ENCODE measurements at places on chromosomes 16 and 17.

DNA sequence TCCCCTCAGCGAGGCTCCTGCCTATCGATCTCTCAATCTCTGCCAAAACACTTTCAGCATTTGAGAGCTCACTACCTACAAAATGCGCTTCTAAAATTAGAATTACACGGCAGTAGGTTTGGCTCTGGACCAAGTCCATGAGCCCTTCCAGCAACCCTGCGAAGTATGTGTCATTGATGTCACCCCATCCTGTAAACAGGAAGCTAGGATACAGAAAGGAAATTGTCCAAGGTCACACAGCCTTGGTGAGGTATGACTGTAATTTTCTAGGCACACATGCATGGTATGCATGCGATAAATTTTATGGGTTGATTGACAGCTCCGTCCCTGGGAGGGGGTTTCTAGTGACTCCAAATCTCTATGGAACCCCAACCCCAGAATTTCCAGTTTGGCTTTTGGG, 330.3 kb upstream of the CDH5 start:
- no peak for DNase-seq
- no peak overlapping the region for H3K4me3 ChIP-seq
- H3K36me3 ChIP-seq, result no peaks in the 10 kb centered on the region
- H3K27me3 ChIP-seq, result no peaks in the 10 kb centered on the region

DNA sequence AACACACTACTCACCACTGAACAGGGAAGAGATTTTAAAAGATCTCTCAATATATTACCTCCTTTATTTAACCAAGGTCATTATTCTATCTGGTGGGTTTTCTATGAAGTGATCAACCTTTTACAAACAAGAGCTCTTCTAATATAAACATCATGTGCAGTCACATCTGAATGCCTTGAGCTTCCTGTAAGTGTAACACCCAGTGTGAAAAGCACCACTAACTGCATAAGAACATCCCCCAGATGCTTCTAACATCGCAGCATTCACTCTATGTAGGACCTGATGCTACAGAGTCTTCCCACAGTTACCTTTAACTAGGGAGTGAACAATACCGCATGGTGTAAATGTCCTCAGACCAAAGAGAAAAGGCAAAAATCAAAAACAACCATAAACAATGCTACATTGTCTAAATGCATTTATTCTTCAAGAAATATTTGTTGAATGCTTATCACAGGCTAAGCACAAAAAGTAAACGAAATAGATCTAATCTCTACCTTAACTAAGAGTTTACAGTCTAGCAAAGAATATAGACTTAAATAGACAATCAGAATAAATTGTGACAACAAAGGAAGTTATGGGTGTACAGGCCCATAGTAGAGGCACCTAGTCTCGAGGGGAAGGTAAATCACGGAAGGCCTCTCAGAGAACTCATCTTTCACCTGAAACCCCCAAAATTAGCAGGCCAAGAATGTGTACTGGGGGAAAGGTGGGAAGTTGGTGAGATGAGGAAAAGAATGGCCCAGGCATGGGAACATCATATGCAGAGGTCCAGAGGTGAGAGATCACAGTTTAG, 16.2 kb downstream of the SKAP1 start:
- no peaks in the 10 kb centered on the region for H3K36me3 ChIP-seq
- H3K27ac ChIP-seq, result no peak overlapping the region
- no peak overlapping the region for H3K4me3 ChIP-seq
- no peaks in the 10 kb centered on the region for H3K4me1 ChIP-seq
- no peaks in the 10 kb centered on the region for H3K27me3 ChIP-seq
- DNase-seq, result no peak

- H3K4me1 ChIP-seq, result no peaks in the 10 kb centered on the region
- no peak overlapping the region for H3K27ac ChIP-seq
- no peaks in the 10 kb centered on the region for H3K36me3 ChIP-seq
- H3K4me3 ChIP-seq, result no peak overlapping the region
- DNase-seq, result no peak
These were observed 166.3 kb upstream of the FOXF1 start for GRCh38 chr16:86343796-86344585.

DNA sequence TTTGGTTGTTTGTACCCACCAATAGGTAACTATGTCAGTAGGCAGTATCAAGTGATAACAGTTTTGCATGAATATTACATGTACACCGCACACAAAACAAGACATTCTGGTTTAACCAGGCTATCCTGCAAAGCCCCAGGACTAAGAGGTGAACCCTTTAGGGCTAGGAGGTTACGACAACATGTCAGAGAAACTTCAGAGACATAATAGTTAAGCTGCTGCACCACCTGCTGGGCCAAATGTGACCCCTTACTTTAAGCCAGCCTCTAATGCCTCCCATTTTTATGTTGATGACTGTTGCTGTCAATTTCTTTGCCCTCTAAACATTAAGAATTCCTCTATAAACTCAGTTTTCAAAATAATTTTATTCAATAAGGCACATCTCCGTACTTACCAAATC, 15.4 kb downstream of the SRP68 start:
- DNase-seq, result no peak
- no peaks in the 10 kb centered on the region for H3K4me1 ChIP-seq
- no peaks in the 10 kb centered on the region for H3K27me3 ChIP-seq
- H3K27ac ChIP-seq, result no peak overlapping the region
- H3K4me3 ChIP-seq, result no peak overlapping the region

DNA sequence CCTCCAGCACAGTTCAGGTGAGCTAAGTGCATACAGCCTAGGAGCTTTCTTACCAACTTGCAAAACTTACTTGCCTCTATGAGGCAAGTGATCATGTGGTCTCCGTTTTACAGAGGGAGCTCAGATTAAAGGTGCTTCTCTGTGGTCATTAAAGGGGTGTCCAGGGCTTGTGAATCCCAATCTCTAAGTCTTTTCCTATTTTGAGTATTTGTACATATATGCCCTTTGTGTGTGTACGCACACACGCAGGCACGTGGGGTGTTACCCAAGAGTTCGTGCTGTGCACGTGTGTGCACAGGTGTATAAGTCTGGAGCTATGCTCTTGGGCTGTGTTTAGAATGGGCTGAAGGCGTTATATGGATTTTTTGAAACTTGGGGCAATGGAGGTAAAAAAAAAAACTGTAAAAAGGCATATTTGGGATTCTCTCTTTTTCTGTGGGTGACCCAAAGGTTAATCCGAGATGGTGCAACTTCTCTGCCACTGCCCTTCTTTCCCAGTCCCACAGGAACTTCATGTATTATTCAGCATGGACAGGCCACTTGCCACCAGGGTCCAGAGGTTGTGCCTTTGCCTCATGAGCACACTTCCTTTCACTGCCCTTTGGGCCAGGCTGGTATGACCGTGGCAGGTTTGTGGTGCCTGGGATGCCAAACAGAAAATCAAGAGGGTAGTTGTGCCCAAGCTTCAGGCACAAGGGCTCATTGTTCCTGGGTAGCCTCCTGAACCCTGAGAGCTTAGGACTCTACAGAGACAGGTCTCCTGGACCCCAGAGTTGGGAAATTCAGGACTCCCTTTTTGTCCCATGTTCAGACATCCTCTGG, 1.5 kb downstream of the ABCC3 start:
- no peaks in the 10 kb centered on the region for H3K27me3 ChIP-seq
- H3K36me3 ChIP-seq, result no peaks in the 10 kb centered on the region
- peaks cover 35% of the 10 kb centered on the region for H3K4me1 ChIP-seq
- H3K4me3 ChIP-seq, result no peak overlapping the region
- DNase-seq, result peak; percentile 33
- H3K27ac ChIP-seq, result no peak overlapping the region
